ENCODE measurements at places on chromosomes 4 and X.

GRCh38 chrX:86148594-86148993, 343 bp downstream of the DACH2 start:
- no peak for DNase-seq

- DNase-seq = no peak
These were observed 409.3 kb downstream of the AFF2 start for GRCh38 chrX:148909758-148910157.

GRCh38 chrX:72576141-72576894, 3.7 kb upstream of the HDAC8 start:
- no peak for DNase-seq

DNA sequence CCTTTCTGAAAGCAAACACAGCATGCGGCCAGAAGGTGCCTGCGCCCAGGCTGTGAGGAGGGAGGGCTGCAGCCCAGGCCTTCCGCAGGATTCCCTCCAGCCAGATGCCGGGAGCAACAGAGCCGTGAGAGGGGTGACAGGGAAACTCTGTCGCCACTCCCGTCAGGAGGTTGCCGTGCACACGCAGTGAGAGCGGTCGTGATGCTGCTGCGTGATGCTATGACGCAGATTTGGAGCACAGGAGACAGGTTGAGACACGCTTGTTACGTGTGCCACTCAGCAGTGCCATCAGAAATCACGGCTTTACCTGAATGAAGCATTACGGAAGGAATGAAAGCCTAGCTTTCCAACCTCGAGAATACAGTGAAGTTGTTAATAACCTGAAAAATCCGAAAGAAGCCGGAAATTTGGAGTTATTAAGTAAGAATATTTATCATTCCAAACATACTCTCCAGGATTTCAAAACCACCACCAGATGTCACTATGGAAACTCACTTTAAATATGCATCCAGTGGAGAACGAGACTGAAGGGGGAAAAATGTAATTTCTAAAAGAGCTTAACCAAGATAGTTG, 54.4 kb downstream of the FAT1 start:
- no peak for DNase-seq

- DNase-seq = no peak
These were observed 32.5 kb downstream of the MEPE start for GRCh38 chr4:87865288-87865687.

GRCh38 chrX:106039920-106040319, 1.4 kb upstream of the SERPINA7 start:
- DNase-seq = no peak

DNA sequence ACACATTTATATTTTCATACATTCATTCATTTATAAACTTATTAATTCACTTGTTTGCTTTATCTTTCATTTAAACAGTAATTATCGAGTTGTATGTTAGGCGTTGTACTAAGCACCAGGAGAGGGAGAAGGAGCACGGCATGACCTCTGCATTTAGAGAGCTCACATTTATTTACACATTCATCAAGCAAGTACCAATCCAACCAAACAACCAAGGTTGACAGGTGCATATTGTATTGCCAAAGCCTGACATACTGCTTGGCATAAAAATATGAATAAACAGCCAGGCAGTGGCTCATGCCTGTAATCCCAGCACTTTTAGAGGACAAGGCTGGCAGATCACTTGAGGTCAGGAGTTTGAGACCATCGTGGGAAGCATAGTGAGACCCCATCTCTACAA, 37.0 kb upstream of the CLNK start:
- DNase-seq = peak; percentile 66

- DNase-seq = peak; percentile 43
These were observed at the start of gene SLIT2 for GRCh38 chr4:20251796-20252655. Gene SLIT2 (plus strand): TSS chr4:20251905. CDS start chr4:20253816, 1,911 bp downstream.

DNA sequence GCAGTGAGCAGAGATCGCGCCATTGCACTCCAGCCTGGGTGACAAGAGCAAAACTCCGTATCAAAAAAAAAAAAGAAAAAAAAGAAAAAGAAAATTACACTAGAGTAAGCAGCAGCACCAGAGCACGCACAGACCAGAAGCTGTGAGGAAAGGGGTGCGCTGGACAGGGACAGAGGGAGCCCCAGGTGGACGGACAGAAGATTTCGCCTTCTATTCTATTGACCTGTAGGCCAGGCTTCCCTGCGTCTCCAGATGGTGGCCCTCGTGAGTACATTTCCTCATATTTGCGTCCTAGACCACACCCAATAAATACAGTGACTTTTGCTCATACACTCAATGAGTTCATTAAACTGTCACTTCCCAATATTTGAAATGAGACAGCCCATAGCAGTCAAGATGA, 19.1 kb downstream of the MTNR1A start:
- DNase-seq = no peak

DNA sequence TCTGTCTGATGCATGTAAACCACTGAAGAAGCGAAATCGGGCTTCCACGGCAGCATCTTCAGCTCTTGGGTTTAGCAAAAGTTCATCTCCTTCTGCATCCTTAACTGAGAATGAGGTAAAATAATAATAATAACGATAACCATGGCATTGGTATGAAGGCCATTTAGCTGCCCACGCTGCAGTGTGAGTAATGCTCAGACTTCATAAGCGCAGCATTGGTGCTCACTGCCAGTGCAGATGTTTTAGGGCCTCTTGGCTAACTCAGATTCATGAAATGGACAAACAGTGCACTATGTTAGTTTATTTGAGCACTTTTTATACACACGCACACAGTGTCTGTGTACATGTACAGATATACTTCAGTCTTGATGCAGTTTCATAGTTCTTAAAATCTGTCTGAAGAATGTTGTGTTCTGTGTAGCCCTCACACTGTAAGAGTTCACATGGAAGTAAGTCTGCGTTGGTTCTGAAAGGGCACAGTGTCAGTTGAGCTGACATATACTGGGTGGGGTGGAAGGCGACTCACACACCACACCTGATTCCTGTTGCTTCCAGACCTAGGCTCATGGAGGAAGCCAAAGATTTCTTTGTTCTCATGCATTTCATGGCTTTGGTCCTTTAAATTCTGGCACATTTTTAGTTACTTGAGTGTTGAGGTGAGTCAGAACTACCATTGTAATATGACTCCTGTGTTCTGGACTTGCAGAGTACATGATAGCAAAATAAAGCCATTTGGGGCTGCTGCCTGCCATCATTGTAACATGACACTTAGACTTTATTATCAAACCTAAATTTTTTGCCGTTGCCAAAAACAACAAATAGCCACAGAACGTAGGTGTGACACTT, 68.7 kb downstream of the NSD2 start:
- DNase-seq = no peak

DNA sequence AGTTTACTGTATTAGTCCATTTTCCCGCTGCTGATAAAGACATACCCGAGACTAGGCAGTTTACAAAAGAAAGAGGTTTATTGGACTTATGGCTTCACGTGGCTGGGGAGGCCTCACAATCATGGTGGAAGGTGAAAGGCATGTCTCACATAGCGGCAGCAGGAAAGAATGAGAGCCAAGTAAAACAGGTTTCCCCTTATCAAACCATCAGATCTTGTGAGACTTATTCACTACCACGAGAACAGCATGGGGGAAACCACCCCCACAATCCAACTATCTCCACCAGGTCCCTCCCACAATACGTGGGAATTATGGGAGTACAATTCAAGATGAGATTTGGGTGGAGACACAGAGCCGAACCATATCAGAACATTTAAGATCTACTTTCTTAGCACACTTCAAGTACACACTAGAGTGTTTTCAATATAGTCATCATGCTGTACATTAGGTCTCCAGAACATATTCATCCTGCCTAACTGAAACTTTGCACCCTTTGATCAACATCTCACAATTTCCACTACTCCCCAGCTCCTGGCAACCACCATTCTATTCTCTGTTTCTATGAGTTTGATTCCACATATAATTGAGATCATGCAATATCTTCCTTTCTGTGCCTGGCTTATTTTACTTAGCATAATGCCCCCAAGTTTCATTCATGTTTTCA, 341.0 kb downstream of the ARHGAP24 start:
- DNase-seq = no peak

DNA sequence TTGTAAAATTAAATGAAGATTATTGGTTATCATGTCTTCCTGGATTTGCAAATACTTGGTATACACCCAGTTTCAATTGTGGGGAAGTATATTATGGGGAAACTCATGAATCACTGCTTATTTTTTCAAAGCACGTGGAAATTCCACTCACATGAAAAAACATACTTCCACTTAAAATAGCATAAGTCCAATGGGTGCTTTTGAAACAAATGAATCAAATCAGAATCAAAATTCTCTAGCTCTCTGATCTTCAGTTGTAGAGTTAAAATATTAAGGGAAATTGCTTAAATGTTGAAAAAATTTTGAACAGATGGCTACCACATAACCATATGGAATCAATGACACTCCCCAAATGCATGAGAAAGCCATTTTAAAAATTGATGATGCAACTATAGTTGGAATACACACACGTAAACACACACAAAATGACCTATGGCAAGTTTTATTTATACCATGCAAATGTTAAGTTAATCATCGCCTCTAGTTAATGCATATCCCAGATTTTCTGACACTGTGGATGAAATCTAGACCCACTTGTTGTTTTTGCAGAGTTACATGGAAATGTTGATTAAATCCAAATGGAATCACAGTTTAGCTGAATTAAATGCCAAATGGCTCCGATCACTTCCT, 93.2 kb downstream of the ARSF start:
- no peak for DNase-seq

GRCh38 chr4:173013232-173013930, 155.2 kb upstream of the GALNT7 start:
- DNase-seq = peak; percentile 31

- DNase-seq = no peak
These were observed 59.3 kb downstream of the DHRSX start for GRCh38 chrX:2441466-2441865.

GRCh38 chr4:113758372-113758771, 3.2 kb downstream of the CAMK2D start:
- DNase-seq = no peak

- DNase-seq = no peak
These were observed 115.1 kb upstream of the SFRP2 start for GRCh38 chr4:153904011-153904410.

GRCh38 chr4:173590697-173591096, 60.7 kb upstream of the HAND2 start:
- no peak for DNase-seq

- no peak for DNase-seq
These were observed 190.6 kb upstream of the SPRY1 start for GRCh38 chr4:123206016-123206415.

GRCh38 chrX:140687706-140688105, 21.9 kb upstream of the LINC00632 start:
- DNase-seq = no peak

DNA sequence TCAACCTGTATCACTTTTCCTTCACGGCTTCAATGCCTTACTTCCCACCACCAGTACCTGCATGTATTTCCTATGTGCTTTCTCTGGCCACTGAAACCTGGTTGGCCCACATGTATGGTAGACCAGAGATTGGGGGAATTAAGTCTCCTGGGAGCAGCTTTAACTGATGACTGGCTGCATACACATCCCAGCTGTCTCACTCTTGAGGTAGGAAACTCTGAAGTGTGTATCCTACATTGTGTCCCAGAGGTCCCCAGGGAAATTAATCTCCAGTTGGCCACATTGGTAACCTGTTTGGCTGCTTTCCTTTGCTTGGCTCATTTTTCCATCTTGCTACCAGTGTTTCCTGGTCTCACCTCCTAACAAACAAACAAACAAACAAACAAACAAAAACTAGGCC, 124.4 kb downstream of the ZNF827 start:
- DNase-seq = peak; percentile 68

DNA sequence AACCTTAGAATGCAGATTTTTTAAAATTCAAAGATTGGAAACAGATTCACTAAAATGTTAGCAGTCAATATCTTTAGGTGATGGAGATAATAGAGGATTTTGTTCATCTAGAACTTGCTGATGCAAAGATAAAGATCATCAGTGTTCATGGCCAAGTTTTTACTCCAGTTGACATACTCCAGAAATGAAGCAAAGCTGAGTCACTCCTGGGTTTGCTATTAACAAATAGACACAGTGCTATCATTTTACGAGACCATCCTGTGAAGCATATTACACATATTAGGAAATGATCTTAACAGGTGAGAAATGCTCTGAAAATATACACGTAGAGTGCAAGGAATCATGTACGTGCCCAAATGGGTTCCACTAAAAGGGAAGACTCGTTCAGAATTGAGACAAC, 170.6 kb upstream of the FAM9B start:
- no peak for DNase-seq

- no peak for DNase-seq
These were observed 595.9 kb upstream of the BOD1L1 start for GRCh38 chr4:14223461-14223860.

GRCh38 chr4:140989944-140990343, 143.3 kb downstream of the RNF150 start:
- DNase-seq = no peak

- no peak for DNase-seq
These were observed 6.7 kb downstream of the MSANTD1 start for GRCh38 chr4:3255611-3256186.

- no peak for DNase-seq
These were observed 418.5 kb upstream of the HS3ST1 start for GRCh38 chr4:11847167-11847566.

GRCh38 chr4:3344596-3344995, 51.8 kb downstream of the RGS12 start:
- no peak for DNase-seq

DNA sequence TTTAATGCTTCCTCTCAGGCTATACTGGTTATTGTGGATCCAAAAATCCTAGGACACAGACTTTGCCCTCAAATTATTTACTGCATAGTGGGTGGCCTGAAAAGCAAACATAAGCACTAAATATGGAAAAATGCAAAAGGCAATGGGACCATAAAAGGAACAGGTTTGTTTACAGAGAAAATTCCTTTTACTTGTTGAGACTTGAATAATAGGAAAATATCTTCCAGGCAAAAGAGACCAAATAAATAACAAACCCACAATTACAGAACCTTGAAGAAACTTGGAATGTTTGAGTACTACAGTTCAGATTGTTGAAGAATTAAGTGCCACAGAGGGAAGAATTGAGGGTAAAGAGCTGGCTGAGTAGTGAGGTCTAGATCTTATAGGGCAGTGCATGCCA, 711.0 kb downstream of the C4orf33 start:
- DNase-seq = no peak

DNA sequence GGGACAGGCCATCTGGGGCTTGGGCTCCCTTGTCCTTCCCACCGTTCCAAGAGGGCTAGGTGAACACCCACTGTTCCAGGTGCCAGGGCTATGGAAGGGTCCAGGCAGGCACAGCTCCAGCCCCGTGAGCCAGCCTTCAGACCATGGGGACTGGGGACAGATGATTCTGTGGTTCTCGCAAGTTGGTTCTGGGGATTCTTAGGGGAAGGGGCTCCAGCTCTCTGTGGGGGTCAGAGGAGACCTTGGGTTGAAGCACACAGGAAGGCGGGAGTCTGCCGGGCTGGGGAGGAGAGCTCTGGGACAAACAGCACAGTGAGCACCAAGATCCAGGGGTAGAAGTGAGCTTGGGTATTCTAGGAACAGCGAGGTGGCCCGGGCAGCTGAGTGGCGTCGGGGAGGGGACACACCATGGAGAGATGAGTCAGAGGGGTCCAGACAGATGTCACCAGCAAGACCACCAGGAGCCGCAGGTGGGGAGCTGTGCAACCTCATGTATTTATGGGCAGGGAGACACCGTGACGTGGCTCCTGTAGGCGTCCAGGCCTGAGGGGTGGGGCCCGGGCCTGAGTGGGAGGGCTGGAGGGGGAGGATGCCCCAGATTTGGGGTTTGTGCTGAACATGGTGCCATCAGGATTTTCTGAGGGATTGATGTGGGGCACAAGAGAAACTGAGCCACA, 48.8 kb upstream of the HMX1 start:
- no peak for DNase-seq

Measured in DMS153 (cell line).